ENCODE measurements at places on chromosomes 13 and 19.

DNA sequence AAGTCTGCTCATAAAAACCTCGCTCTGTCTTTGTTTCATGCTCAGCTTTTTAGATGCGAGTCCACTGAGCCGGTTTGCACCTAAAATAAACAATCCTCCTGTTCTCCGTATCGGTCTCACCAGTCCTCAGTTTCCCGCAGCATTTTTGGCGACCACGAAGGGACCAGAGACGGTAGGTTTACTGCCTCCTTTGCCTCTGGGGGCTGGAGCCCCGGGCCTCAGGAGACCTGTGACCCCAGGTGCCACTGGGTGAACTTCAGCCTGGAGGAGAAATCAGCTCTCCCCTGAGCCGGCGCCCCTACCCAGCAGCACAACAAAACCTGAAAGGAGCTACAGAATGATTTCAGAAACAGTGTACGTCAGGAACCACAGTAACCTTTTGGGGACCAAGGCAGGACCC is 8.1 kb downstream of the SIGLEC11 start:
- DNase-seq = no peak

GRCh38 chr19:3456925-3457527 is 23.3 kb downstream of the SMIM24 start:
- DNase-seq = no peak

DNA sequence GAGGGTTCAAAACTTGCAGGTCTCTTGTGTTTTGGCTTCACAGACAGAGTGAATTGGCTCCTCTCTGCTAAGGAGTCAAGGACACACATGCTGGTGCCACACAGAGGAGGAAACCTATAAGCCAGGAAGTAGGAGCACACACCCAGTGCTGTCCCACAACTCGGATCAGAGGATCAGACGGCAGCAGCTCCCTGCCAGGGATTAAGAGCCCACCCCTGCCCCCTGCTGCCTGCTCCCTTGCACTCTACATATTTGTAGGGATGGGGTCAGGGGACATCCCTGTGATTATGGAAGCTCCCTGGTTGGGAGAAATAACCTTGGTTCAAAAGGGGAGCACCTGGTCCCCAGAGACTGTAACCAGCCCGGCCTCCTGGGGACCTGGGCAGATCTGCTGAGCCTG is 77.5 kb upstream of the CLDN10 start:
- no peak for DNase-seq

DNA sequence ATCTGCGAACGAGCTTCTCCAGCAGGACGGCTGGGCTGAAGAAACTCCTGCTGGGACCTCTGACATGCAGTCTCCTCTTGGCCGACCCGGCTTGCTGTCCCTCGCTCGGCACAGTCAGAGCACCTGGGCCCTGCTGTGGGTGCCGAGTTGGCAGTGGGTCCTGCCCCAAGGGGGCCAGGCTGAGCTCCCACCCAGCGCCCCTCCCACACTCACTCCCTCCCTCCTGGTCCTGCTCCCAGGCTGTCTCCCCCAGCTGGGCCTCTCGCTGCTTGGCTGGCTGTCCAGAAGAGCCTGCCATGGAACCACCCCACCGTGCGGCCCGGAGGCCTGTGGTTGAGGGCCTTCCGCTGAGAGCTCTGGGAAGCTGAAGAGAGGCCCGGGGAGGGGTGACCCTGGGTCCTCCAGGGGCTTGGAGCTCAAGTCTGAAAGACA is 6.0 kb downstream of the AKT2 start:
- DNase-seq = no peak

DNA sequence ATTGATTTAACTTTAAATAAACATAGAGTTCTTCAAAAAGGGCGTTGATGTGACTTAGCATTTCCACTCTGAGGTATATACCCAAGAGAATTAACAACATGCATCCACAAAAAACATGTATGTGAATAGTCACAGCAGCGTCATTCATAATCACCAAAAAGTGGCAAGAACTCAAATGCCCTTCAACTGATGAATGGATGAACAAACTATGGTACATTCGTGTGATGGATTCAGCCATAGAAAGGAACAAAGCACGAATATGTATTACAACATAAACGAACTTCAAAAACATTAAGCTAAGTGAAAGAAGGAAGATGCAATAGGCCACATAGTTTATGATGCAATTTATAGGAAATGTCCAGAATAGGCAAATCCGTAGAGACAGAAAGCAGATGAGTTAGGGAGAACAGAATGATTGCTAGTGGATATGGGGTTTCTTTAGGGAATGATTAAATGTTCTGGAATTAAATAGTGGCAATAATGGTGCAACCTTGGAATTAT is 72.3 kb upstream of the UQCRFS1 start:
- no peak for DNase-seq

- DNase-seq = no peak
These were observed 402.7 kb downstream of the TBC1D4 start for GRCh38 chr13:75079226-75079625.

- DNase-seq = no peak
These were observed 988 bp downstream of the LRRC4B start for GRCh38 chr19:50567052-50567841.

DNA sequence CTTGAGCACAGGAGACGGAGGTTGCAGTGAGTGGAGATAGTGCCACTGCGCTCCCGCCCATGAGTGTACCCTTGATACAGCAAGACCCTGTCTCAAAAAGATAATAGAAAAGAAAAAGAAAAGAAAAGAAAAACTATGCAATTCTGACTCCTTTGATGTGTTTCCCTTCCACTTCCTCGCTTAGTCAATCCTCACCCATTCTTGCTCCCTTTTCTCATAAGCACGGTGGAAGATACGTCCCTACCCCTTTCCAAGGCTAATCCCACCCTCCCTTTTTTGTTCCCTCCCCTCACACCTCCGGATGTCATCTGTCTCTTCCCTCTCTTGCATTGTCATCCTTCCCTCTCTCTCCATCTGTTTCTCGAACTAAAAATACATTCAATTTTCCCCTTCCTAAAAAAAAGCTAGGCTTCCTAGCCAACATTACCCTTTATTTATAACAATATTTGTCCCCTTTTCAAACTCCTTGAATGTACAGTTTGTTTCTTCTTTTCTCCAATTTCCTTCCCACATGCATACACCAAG is 40.5 kb upstream of the ITM2B start:
- DNase-seq = no peak

DNA sequence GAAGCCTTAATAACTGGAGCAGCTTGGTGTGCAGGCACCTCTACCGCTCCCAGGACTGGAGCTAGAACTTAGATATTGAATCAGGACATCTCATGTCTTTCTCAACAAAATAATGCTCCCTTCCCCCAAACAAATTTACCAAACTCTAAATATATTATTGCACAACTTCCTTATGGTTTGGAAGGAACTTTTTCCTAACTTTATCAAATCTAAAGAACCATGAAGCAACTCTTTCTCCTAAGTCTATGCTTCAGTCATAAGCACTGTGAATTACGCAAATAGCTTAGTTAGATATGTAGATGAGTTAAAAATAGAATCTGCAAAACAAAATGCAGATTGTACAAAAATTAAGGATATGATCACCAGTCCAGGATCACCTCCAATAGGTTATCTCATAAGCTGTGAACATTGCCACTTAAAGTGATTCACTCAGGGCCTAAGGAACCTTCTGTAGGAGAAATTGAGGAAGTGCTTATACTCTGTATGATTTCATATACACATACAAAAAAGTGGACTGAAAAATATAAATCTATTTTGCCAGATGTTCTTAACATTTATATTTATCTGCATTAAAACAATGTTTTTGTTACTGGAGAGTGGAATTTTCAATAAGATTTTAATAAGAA is 20.4 kb upstream of the MAB21L1 start:
- DNase-seq = no peak

DNA sequence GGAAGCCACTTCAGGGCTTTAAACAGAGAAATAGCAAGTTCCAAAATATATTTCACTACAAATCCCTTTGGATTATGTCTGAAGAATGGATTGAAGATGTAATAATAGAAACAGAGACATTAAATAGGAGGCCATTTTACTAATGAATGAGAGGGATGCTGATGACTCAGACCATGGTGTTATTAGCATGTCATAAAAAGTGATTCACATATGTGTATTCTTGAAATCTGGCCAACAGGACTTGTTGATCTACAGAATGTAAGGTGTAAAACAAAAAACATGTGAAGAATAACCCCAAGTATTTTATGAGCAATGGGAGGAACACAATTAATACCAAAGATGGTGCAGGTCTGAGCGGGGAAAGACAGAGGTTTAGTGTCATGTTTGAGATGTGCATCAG is 873.7 kb downstream of the SLITRK5 start:
- DNase-seq = no peak

DNA sequence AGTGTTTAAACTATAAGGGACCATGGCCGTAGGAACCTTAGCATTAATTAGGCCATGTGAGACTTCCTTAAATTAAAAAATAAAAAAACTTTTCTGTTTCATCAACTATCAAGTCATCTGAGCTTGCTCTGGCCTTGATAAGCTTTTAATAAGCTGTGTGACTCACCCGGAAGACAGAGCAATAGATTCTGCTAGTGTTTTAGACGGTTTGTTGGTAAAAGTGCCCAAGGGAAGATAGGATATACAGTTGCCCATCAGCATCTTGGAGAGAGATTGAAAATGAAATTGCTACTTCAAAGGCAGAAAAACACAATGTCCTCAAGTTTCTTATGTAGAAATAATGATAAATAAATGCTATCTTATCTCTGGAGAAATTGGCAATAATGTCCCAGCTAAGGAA is 31.2 kb upstream of the RCBTB2 start:
- no peak for DNase-seq

DNA sequence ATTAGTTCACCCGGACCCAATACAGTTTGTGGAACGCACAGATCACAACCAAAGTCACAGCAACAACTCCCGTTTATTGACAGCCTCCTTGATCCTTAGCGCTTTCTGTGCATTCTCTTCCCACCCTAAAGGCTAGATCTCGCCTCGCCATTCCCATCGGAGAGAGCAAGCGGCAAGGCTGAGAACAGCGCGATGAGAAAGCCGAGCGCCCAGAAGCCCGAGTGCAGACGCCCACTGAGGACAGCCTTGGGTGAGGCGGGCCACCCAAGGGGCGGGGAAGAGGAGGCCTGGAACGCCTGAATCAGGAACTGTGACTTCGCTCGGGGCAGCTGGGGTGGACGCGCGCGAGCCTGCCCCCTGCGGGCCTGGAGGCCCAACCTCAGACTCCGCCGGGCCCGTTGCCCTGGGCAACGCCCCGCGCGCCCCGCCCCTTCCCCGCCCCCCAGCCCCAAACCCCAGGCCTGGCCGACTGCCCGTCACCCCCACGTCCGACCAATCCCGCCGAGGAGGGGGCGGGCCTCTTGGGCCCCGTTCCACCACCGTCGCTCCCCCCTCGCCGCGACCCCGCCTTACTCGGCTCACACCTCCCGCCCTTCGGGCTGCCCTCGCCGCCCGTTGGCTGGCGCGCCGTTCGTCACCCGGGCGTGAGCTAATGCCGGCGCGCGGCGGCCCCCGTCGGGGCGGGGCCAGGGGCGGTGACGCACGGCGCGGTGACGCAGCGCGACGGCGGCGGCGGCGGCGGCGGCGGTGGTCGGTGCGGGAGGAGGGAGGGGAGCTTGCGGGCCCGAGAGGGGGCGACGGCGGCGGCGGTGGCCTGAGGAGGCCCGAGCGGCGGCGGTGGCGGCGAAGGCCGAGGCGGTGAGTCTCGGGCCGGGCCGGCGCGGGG is at the start of gene SAMD4B:
Gene SAMD4B (plus strand): TSS at position 703 of the 886 bp plus-strand sequence. CDS start 14,473 bp downstream, outside the sequence.
- peak; percentile 98 for DNase-seq

DNA sequence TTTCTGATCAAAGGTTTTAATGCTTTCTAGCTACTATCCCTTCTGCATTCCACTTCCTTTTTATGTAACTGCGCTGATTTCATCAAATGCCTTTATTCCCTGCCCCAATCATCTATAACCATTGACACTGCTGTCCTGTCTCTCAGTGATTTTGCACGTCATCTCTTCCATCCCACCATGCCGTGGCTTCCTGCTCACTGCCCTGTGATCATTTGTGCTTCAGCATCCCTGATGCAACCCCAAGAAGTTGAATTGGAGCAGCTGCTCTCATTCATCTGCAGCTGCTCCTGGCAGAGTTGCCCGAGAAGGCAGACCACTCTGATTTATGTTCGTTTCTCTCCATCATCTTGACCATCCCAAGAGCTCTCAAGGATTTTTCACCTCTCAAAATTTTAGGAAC is 112.4 kb downstream of the HS6ST3 start:
- no peak for DNase-seq

DNA sequence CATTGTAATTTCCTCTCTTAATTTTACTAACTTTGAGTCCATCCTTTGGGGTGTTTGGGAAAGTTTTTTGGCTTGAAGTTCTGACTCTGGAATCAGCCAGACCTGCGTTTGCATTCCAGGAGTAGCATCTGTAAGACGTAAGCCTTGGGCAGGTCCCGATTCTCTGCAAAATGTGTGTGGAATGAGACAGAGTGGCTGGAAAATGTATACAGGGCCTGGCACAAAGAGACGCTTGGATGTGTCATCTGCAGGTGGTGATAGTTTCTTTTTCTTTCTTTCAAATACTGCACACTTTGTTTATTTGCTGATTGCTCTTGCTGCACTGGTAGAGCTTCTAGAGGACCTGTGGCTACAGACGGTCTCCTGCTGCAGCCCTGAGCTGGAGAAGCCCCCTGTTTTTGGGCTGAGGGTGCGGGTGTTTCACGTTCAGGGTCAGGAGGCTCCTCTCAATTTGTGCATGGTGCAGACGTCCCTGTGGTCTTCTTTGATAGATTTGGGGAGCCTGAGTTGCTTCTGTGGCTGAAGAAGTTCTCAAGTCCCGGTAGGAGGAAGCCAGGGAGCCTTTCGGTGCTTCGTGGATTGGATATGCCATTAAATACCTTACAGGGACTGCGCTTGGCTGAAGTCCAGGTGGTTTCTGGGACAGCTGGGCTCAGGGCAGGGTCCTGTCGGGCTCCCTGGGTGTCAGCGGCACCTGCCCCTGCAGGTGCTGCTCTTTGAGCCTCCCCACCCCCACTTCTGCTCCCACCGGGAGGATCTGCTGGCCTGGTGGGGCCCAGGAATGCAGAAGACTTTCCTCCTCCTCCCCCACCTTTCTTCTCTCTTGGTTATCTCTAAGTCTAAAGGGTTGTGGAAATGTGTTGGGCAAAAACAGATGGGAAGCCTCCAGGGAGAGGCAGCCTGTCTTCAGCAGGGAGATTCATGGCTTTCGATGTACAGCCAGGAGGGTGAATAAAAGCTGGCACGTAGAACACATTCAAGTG is 44.0 kb upstream of the GAS6 start:
- no peak for DNase-seq

DNA sequence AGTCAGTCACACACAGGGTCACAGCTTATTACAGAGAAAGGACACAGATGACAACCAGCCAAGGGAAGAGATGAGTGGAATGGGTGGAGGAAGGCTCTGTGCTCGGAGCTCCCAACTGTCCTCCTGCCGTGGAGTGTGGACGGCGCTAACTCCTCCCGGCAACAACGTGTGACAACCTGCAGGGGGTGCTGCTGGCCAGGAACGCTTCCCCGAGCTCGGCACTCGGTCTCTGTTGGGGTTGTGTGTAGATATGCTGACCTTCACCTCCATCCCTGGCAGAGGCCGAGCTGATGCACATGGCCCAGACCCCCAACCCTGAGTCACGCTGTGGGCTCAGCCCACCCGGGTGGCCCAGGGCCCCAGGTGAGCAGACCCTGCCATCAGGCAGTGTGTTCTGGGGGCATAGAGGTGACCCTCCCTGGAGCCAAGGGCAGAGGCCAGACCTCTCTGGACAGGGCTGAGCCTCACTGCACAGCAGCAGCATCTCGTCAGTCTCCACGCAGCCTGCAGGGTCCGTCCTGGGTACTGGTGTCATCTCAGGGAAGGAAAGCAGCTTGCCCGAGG is 14.1 kb downstream of the ZNF444 start:
- DNase-seq = no peak

All from effector CD8-positive, alpha-beta T cell (primary cell).